ENCODE measurements at places on chromosomes 11 and 22.
A peak's percentile ranks its signal among the peaks of the same experiment; 100 is the strongest.

DNA sequence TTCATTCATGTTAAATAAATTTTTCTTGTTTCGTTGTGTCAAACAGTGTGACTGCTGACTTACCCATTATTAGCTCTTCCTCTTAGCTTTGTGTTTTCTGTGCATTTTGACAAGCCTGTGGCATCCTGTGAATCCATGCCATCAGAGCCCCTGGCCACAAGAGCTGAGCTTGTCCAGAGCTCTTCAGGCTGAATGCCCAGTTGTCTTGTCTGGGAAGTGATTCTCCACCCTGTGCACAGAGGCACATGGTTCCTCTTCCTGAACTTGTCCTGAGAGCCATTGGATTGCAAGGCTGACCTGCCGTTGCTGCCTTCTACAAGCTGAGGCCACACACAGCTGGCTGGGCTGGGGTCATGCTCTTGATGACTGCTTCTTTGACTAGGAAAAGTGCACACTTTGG is 64.1 kb downstream of the PPP6R3 start:
- DNase-seq: no peak

GRCh38 chr11:71070490-71071453 is 181.6 kb downstream of the SHANK2 start:
- no peak for DNase-seq

- no peak for DNase-seq
Measured at GRCh38 chr22:17120711-17121232, 388 bp downstream of the TMEM121B start.

- no peak for DNase-seq
Measured at GRCh38 chr11:68016904-68017817, 7.0 kb downstream of the ALDH3B1 start.

DNA sequence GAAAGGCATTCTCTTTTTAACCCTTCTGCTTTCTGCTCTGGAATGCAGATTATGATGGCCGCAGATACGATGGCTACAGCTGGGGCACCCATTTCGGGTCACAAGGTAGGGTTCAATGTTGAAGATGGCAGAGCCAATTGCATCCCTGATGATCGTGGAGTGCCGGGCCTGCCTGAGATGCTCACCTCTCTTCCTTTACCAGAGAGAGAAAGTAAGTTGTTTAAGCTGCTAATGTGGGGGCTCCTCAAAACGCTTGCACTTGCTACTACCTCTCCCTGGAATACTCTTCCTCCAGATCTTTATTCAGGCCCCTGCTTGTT is 50.8 kb upstream of the PRDM11 start:
- DNase-seq: no peak

GRCh38 chr11:72758690-72759389 is 6.6 kb upstream of the ARAP1 start:
- DNase-seq: peak; percentile 90

DNA sequence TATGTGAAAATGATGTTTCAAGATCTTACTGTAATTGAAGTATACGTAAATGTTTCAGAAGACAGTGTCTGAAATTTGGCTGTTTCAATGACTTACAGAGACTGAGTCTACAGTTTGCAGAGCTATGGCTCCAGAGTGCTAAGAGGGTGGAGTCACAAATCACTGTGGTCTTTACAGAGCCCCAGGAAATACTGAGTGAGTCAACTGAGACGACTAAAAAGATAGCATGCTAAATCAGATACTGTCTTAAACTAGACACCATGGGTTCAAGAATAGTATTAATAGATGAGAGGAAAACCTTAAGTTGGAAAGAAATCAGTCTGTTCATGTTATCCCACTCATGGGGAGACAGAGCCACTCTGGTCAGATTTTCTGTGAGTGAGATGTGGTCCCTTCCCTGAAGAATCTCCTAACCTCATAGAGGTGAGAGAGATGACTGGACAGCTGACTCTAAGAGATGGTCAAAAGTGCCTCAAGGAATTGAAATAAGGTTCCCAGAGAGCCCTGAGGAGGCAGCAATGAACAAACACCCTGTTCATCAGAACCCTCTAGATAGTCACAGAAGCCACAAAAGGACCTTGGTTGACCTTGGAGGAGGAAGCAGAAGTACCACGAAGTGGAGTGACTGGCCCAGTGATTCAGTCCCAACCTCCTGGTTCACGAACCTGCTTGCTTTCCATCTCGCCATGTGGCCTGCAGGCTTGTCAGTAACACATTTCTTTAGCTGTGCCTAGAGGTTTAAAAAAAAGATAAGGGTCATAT is 30.2 kb downstream of the C11orf91 start:
- DNase-seq: peak; percentile 77

- DNase-seq: no peak
Measured at GRCh38 chr22:32407312-32407711, 4.7 kb downstream of the RTCB start.

DNA sequence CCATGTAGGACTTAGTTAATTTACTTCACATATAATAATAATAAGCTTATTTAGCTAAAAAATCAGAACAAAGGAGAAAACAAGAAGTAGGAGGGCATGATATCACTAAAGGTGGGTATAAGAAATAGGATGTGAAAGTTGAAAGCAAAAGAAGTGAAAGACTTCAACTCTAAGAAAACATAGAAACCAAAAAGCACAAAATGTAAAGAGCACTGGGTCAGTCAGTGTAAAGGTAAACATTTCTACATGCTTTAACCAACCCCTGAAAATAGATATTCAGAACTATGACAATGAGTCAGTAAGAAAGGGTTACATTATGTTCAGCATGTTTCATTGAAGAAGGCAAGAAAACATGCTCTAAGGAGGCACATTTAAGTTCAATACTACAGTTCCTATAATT is 298.8 kb downstream of the SWAP70 start:
- DNase-seq: no peak

DNA sequence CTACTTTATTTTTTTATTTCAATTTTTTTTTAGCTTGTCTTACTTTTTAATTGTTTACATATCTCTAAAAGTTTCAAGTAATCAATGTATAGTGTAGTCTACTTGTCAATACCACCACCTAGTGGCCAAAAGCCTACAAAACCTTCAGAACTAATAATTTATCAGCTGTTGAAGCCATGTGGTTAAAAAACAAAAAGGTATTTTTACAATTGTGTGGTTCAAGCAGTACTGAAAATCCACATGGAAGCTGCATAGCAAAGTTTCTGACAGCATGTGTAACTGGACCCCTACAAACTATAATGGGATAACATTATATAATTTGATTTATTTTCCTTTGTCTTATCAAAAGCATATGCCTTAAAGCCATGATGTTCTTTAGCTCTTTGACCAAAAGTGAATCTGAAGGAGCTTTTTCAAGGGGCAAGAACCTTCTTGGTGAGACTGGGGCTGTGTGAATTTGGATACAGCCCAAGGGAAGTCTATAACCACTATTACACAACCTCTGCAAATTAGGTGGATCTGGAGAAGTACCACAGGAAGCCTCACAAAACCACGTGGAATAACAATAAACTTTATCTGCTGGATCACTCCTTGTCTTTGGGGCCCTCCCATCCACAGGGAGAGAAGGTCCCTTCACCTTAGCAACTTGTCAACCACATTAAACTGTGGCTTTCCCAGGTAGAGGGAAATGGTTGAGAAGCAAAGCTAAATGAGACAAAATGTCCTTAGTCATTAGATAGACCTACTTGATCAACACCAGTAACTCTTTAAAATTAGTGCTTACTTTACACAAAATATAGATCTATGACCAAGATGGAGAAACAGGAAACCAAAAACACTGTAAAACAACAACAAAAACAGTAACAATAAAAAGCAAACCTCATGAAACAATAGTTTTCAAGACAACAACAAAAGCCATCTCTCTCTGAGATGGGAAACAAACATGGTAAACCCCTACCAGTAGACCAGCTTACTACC is 9.9 kb downstream of the NARS2 start:
- peak; percentile 82 for DNase-seq

DNA sequence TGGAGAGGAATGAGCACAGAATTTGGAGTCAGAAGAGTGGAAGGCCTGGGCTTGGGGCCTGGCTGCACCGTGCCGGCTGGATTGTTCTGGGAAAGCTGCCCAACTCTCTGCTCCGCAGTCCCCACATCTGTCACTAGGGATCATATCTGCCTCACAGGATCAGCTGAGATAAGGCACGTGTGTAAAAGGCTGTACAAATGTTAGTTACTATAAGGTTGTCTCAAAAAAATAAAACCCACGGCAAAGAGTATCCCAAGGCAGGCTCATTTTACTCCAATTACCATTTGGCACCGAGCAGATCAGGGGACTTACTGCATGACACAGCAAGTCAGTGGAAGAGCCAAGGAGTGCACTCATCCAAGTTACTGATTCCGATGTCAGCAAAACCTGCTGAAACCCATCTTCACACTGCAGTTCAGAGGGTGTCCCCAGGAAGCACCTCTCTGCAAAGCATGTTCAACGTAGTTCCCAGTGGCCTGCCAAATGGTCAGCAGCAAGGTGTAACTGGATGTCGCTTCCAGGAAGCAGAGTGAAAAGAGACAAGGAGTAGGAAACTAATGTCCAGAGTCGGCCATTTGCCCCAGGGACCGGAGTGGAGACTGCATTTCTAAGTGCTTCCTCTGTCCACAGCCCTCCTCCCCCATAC is 18.1 kb upstream of the MRTFA start:
- DNase-seq: peak; percentile 85

GRCh38 chr11:10503221-10503620 is 37.8 kb downstream of the RNF141 start:
- no peak for DNase-seq

DNA sequence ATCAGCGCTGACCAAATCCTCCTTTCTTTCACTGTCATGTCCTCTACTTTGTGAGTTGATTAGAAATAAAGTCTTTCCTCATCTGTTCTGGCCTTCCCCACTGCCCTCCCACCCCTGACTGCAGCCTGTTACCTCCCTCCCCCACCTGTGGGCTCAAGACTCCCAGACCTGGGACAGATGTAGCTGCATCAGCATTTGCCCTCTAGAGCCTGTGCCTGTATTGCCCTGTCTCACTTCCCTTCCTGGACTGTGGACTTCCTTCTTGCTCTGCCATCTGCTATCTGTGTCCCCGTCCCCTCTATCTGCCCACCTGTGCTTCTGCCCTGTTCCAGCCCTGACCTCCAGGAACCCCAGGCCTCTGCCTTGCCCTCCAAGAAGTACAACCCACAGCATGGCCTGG is 122.5 kb downstream of the GALNT18 start:
- DNase-seq: no peak
